ENCODE measurements at places on chromosomes 12 and 14.

DNA sequence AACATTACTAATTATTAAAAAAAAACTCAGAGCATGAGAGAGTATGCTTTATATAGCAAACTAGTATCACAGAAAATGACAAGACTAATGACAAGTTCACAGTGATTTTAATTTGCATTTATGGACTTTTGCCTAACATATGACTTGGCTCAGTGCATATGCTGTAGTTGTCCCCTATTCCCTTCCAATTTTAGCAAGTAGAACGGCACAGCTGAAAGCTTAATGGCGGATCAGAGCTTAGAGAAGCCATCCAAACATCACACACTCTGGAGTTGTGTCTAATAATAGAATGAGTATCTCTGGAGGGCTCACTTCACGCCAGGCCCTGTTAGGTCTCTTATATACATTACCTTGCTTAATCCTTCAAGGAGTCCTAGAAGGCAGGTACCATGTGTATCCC is 13.3 kb downstream of the CNIH1 start:
- DNase-seq, result no peak

DNA sequence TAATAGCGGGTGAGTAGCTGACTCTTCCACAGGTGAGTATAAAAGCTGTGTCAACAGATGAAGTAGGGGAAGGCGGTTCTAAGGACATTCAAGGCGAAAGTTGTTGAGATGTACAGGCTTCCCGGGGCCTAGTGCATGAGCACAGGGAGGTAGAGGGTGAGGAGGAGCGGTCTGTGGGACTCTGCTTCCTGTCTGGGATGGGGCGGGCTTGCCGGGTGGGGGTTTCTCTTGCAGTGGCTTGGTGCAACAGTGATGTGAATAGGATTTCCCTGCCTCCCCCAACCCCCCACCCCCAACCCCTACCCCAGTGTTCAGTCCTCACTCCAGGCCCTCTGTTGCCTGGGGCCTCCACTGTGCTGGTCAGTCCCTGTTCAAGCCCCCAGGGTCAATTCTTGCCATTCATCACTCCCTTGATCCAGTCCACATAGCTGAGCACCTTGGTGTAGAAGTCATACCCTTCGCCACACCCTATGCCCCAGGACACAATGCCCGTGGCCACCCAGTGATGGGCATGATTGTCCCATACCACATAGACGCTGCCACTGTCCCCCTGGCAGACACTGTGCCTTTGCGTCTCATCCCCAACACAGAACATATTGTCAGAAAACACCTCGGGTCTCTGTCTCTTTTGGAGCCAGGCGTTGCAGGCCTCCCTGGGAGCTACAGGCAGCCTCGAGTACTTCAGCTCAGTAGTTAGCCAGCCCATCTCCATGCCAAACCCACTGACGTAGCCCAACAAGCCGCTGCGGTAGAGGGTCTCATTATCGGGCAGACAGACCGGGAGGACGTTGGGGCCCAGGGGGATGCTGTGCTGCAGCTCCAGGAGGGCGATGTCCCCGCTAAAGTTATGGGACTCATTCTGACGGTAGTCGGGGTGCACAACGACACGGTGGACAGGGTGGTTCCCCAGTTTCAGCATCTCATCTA is 4.0 kb upstream of the C1R start:
- no peak for DNase-seq

DNA sequence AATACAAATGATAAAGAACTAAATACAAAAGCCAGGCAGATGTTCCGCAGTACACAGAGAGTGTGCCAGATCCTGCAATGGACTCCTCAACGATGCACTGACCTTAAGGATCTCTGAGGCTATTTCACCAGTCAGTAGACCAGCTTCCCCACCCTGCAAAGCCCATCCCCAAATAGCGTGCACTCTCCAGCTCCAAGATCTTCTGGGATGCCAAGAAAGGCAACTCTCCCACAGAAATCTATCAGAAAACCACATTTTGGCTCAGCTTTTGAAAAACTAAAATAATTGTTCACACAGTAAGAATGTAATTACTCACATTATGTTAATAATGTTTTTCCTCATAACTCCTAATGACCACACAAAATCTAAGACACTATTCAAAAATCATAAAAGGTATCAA is 90.4 kb downstream of the PPP2R5E start:
- no peak for DNase-seq

DNA sequence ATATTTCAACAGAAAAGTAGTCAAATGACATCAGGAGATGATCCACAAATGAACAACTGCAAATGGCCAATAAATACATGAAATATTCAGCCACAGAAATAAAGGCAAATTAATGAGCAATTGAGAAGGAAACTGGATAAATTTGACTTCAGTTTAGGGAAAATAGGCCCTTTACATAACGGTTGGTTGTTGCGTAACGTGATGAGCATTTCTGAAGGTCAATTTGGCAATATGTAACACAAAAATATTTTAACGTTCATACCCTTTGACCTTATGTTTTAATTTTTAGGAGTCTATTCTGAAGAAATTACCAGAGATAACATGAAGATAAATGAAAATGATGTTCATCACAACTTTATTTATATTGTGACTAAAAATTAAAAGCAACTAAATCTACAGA is 14.7 kb upstream of the MSRB3 start:
- DNase-seq, result no peak

DNA sequence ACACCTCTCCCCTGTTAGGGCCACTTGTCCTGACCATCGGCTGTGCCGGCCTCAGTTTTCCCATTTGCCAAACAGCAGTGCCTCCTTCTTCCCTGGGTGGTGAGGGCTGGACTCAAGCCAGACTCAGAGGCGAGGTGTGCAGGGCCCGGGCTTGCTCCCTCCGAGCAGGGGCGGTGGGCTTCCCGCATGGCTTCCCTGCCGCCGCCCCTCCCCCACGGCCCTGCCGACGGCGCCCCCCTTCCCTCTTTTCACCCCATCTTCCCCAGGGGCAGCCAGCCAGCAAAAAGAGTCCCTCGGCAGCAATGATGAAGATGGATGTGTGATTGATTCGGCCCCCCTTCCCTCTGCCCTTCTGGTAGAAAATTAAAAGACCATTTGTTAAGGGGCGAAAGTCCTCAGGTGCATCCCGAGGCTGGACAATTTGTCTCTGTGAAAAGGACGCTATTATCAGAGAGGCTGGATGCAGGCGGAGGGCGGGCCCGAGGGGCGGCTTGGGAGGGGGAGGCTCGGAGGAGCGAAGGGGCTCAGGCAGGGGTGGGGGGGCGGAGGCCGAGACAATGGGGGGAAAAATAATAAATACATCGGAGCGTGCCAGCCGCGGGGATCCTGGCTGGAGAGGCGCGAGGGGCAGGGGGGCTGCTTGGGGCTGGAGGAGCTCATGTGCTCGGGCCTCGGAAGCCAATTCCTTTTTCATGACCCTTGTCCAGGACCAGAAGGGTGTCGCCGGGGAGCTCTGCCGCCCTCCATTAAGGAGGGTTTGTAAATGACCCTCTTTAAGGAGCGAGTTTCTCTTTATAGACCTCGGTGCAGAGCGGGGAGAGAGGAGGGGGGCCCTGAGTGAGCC is 48.0 kb upstream of the LHX5 start:
- DNase-seq, result no peak
